WTC11 (cell line): ENCODE measurements at places on chromosomes 5 and 9.

DNA sequence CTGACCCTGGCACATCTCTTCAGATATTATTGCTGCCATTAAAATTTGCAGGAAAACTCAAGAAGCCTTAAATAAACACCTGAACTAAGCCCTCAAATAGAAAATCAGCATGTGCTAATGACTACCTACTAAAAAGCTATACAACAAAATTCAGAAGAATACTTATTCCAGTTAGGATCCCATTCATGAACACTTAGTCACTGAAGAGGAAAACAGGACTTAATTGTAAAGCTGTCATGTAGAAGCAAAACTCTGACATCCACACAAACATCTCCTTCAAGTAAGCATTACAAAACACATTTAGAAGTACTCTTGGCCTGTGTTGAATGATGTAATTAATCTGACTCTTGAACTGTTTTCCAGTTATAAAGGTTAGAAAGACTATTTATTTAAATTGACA, 19.9 kb downstream of the ELL2 start:
- no peak for DNase-seq

DNA sequence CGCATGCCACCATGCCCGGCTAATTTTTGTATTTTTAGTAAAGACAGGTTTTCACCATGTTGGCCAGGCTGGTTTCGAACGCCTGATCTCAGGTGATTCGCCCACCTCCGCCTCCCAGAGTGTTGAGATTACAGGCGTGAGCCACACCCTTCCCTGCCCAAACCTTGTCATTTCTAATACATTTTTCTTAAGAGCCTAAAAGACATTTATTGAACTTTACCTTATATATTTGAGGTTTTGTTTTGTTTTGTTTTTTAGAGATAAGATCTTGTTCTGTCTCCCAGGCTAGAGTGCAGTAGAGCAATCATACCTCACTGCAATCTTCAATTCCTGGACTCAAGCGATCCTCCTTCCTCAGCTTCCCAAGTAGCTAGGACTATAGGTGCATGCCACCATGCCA, 39.8 kb upstream of the FANCC start:
- no peak for DNase-seq

DNA sequence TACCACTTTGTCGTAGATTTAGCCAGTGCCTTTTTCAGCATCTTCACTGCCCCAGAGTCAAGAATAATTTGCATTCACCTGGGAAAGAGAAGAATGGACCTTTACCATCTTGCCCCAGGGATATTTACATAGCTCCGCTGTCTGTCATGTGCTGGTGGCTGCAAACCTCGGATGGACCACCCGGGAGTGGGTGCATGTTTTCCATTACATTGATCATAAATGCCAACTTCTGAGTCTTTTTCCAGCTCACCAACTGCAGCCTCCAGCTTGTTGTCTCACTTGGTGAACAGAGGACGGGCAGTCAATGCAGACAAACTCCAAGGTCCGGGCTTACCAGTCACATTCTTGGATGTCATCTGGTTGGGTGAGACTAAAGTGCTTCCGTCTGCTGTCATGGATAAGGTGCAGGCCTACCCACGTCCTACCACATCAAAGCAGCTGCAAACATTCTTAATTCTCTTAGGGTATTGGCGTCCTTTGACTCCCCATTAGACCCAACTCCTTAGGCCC, 155.8 kb upstream of the APC start:
- no peak for DNase-seq

- DNase-seq: no peak
Observed at GRCh38 chr9:93156475-93157008, 22.5 kb upstream of the NINJ1 start.

DNA sequence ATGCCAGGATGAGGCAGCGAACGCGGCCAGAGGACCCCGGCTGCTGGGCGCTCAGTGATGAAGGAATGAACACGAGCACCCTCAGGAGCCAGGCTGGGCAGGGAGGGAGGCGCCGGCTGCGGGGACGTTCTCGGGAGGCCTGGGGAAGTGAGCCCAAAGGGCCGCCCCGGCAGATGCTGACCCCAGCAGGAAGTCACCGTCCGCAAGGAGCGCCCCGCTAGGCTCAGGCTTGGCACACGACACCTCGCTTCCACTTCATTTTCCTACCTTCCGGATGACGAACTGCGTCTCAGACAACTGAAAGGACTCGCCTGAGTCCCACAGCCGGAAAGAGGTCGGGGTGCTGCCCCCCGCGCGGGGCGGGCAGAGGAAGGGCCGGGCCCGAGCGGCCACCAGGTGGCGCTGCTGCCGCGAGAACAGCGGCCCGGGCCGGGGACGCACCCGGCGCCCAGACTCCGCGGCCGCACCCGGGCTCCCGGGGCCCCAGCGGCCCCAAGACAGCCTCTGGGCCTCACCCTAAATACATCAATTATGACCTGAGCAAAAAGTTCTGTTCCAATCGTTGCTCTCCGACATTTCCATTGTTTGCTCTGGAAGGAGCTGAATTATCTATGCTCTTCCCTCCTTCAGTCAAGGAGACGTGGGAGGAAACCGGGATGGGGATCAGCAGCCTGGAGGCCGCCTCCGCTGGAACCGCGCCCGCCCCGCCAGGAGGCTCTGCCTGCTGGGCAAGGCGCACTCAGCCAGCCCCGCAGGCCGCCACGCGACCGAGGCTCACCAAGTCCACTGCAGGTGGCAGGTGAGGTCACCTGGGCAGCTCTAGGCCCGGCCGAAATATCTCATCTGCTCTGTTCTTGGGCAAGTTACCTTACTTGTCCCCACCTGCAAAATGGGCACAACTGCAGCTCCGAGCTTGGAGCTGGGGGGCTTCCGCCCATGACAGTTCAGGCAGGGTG, 107.0 kb downstream of the ZNF354C start:
- peak; percentile 74 for DNase-seq

DNA sequence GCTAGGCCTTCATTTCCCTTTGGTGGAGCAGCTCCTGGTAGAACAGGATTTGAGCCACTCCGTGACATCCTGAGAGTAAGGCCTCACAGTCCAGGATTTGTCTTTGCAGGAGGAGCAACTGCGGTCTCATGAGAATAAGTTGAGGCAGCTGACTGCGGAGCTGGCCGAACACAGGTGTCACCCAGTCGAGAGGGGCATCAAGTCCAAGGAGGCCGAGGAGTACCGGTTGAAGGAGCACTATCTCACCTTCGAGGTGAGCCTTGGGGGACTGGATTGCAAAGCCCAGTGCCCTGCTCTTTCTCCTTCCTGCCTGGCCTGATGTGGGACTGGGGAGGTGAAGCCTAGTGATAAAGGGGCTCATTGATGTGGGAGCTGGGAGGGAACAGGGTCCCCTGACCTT, 44.3 kb downstream of the PSD2 start:
- no peak for DNase-seq

- DNase-seq: no peak
Observed at GRCh38 chr9:89923961-89924504, 319.2 kb downstream of the GADD45G start.

DNA sequence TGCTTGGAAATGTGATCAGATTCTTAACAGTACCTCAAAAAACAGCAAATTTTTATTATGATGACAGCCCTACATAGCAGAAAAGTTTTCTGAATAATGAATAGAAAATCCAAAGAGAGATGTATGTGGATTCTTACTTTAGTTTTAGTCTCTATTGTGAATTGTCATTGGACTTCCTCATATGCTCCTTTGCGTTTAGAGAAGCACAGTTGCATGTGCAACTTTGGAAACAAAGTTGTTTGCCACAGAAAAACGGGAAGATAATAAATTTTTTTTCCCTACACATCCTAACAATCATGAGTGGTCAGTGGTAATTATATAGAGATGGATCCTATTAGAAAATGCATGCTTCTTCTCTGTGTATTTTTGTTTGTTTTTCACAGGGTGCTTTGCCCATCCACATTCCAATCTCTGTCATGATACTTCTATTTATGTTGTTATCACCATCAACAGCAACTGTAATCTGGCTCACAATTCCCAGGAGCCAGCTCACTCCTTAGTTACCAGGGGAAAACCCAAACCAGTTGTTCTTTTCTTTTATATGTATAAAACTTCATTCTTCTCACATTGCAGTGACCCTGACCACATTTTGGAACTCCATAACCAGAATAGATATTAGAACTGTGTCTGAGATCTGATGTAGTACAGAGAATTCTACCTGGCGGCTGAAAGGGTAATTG, 118.7 kb downstream of the NDUFS4 start:
- DNase-seq: no peak

- no peak for DNase-seq
Observed at GRCh38 chr5:136006164-136006563, 22.6 kb upstream of the TGFBI start.

DNA sequence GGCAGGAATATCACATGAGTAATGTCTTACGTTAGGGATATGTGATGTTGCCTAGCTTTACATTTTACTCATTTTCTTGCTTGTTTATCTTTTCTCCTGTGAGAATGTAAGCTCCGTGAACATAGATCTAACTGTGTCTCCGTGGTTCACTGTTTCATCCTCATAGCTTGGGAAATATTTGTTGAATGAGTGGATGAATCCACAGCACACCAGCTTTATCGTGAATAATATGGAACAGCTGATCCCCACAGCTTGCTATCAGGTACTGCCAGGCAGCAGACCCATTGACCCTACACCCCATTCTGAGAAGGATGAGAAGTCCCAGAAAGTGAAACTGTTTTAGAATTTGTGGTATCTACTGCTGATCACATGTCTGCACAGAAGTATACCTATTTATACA, 106.8 kb upstream of the FBN2 start:
- DNase-seq: no peak

DNA sequence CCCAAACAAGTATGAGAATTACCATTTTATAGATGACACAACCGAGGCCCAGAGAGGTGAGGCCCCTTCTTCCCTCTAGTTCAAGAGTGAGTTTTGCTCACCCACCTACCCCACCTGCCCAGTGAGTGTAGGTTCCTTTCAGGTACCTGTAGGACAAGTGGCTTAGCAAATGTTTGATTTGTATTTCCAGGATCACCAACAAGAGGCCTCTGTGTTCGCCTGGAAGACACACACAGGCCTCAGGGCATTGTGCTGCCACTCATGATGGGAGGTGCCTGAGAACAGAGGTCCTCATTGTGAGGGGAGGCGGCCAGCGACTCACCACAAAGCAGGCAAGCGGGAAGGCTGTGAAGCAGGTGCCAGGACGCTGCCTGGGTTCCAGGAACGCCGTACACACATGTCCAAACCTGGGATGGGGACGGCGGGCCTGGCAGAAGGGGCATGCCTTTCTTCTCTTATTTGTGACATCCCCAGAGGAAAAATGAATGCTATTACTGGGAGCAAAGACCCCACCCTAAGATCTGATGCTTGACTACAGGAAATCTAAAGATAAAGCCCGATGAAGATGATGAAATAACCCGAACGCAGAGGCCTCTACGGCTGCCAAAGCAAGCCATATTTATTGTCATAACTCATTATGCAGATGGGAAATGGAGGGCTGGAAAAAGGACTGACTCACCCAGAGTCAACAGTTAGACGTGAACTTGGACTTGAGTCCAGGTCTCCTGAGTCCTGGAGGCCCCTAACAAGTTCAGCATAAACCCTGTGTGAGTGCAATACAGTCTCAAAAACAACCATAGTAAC, 60.2 kb upstream of the SLC25A51 start:
- no peak for DNase-seq

GRCh38 chr9:76677481-76678055, 86.7 kb upstream of the PCA3 start:
- DNase-seq: no peak

GRCh38 chr5:170737591-170737990, 45.9 kb upstream of the GABRP start:
- DNase-seq: no peak

GRCh38 chr5:919356-920000, 26.8 kb downstream of the TRIP13 start:
- DNase-seq: no peak

GRCh38 chr5:173826428-173827350, 61.5 kb upstream of the CPEB4 start:
- no peak for DNase-seq

GRCh38 chr5:147485046-147485445, 24.8 kb downstream of the DPYSL3 start:
- DNase-seq: no peak
